Karpas-422 (cell line): ENCODE measurements at places on chromosomes 3 and 15.

DNA sequence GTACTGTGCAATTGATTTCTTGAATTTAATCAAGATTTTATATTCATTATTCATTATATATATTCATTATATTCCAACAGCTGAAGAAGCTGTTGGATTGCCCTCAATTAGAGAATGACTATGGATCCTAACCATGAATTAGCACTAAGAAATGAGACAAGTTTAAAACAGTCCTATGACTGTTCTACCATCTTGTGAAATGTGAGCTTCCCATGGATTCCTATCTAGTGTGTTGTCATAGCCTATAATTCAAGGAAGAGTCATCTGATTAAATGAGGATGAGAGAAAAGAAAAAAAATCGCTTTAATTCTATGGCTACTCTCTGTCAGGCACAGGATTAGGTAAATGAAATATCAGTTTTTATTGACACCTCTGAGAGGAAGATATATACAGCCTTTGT, 696.6 kb upstream of the NAALADL2 start:
- no peak overlapping the region for H3K27ac ChIP-seq
- no peaks in the 10 kb centered on the region for H3K4me1 ChIP-seq
- no peaks in the 10 kb centered on the region for H3K36me3 ChIP-seq
- no peaks in the 10 kb centered on the region for H3K27me3 ChIP-seq
- no peak overlapping the region for H3K4me3 ChIP-seq

DNA sequence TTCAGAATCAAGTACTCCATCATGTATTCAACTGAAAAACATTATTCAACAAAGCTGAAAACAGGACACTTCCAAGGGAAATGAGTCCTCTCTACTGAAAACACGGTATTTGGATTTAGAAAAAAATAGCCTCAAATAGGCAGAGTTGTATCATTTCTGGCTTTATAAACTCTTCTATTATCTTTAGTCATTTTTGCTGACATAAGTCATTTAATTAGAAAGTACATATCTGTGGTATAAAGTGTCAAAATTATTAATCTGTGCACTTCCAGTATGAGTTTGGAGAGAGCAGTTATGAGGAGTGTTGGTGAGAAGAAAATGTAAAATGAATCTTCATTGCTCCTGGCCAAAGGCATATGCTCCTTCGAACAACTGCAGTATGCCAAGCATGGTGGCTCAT, 59.3 kb downstream of the INO80 start:
- no peaks in the 10 kb centered on the region for H3K27me3 ChIP-seq
- no peaks in the 10 kb centered on the region for H3K4me1 ChIP-seq
- no peak overlapping the region for H3K4me3 ChIP-seq
- H3K27ac ChIP-seq, result no peak overlapping the region

- peaks cover 11% of the 10 kb centered on the region for H3K4me1 ChIP-seq
- peaks cover 24% of the 10 kb centered on the region for H3K36me3 ChIP-seq
- H3K27ac ChIP-seq, result no peak overlapping the region
- H3K27me3 ChIP-seq, result no peaks in the 10 kb centered on the region
- no peak overlapping the region for H3K4me3 ChIP-seq
Measured at GRCh38 chr15:77037388-77038209, 33.3 kb downstream of the TSPAN3 start.

DNA sequence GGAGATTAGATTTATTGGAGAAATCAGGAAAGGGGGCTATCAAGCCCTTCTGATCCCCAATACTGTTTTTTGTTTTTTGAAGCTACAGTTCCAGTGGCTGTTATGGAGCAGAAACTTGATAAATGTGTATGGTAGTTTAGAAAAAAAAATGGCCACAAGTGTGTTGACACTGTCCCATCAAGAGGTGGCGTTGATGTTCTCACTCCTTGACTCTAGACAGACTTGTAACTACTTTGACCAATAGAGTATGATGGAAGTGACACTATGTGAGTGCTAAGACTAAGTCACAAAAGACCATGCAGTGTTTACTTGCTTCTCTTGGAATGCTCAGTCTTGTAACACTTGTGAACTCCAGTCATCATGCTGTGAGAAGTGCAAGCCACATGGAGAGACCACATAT, 356.7 kb downstream of the PDCD6IP start:
- DNase-seq, result no peak
- H3K4me3 ChIP-seq, result no peak overlapping the region
- H3K27me3 ChIP-seq, result no peaks in the 10 kb centered on the region
- no peaks in the 10 kb centered on the region for H3K36me3 ChIP-seq

- no peak for DNase-seq
- no peak overlapping the region for H3K27ac ChIP-seq
- H3K36me3 ChIP-seq, result no peaks in the 10 kb centered on the region
Measured at GRCh38 chr3:17136136-17136721, 251.5 kb downstream of the PLCL2 start.

- peaks cover 11% of the 10 kb centered on the region for H3K4me1 ChIP-seq
- no peak overlapping the region for H3K27ac ChIP-seq
- no peaks in the 10 kb centered on the region for H3K27me3 ChIP-seq
- no peak for DNase-seq
- no peak overlapping the region for H3K4me3 ChIP-seq
- peaks cover 23% of the 10 kb centered on the region; the same call in 1 of the 2 replicates for H3K36me3 ChIP-seq
Measured at GRCh38 chr3:197550489-197550888, 5.3 kb downstream of the BDH1 start.

DNA sequence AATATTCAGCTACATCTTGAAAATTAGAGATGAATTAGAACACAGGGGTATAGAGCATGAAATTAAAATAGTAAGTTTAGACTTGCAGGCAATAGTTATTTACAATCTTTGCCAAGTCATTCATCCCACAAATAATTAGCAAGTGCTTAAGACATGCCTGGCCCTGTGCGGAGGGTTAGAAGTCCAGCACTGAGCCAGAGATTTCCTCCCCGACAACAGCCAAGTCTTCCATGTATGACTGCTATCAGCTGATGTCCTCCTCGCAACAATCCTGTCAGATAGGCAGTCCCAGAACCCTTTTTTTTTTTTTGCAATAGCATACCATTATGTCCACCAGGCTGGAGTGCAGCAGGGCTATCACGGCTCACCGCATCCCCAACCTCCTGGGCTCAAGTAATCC, 14.6 kb downstream of the SIN3A start:
- no peaks in the 10 kb centered on the region for H3K4me1 ChIP-seq
- peaks cover 19% of the 10 kb centered on the region for H3K36me3 ChIP-seq
- DNase-seq, result no peak
- H3K27ac ChIP-seq, result no peak overlapping the region

GRCh38 chr15:51492528-51492927, 130.0 kb downstream of the DMXL2 start:
- no peak overlapping the region for H3K27ac ChIP-seq
- no peaks in the 10 kb centered on the region for H3K4me1 ChIP-seq
- DNase-seq, result no peak
- H3K36me3 ChIP-seq, result no peaks in the 10 kb centered on the region

GRCh38 chr3:125057186-125057850, 1.5 kb upstream of the HEG1 start:
- peaks cover 4% of the 10 kb centered on the region; the same call in 1 of the 2 replicates for H3K36me3 ChIP-seq
- no peak for DNase-seq
- no peak overlapping the region for H3K27ac ChIP-seq
- H3K27me3 ChIP-seq, result no peaks in the 10 kb centered on the region
- no peak overlapping the region for H3K4me3 ChIP-seq

GRCh38 chr3:142960322-142960850, 3.1 kb downstream of the PAQR9 start:
- H3K36me3 ChIP-seq, result no peaks in the 10 kb centered on the region
- no peaks in the 10 kb centered on the region for H3K4me1 ChIP-seq
- H3K4me3 ChIP-seq, result no peak overlapping the region
- no peak for DNase-seq
- no peaks in the 10 kb centered on the region for H3K27me3 ChIP-seq
- H3K27ac ChIP-seq, result no peak overlapping the region

GRCh38 chr3:110902453-110903085, 169.0 kb upstream of the NECTIN3 start:
- no peak for DNase-seq
- no peak overlapping the region for H3K4me3 ChIP-seq
- H3K4me1 ChIP-seq, result no peaks in the 10 kb centered on the region
- no peaks in the 10 kb centered on the region for H3K27me3 ChIP-seq

- H3K4me3 ChIP-seq, result no peak overlapping the region
- H3K36me3 ChIP-seq, result no peaks in the 10 kb centered on the region
- H3K4me1 ChIP-seq, result no peaks in the 10 kb centered on the region
Measured at GRCh38 chr3:81218023-81218422, 543.4 kb downstream of the GBE1 start.

DNA sequence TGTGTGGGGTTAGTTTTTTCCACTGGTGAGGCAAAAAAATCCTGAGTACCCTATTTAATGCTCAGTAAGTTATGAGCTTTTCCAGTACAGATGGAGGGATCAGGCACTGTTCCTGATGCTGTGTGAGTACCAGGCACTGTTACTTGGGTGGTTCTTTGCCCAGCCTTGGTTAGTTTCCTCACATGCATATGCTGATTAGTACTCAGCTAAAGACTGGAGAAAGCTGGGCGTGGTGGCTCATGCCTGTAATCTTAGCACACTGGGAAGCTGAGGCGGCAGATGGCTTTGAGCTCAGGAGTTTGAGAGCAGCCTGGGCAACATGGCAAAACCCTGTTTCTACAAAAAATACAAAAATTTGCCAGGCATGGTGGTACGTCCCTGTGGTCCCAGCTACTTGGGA, 210.3 kb upstream of the SGO1 start:
- no peaks in the 10 kb centered on the region for H3K27me3 ChIP-seq
- no peak for DNase-seq
- no peak overlapping the region for H3K27ac ChIP-seq
- no peaks in the 10 kb centered on the region for H3K4me1 ChIP-seq

DNA sequence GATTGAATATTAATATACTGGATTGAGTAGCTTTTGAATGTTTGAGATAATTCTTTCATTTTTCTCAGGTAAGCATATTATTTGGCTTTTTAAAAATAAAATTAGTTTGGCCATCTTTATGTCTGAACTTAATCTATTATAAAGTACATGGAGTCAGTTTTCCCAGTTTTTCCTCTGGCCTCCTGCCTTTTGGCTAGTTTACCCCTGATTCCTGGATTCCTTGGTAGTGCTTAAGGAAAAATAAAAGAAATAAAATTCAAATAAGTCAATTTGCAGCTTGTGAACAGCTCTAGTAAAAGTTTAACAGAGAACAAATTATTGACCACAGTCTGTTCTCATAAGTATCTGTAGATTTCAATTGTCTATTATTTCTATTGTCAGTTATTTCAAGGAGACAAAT, 89.4 kb downstream of the COL6A6 start:
- no peaks in the 10 kb centered on the region for H3K36me3 ChIP-seq
- H3K27ac ChIP-seq, result no peak overlapping the region
- H3K4me1 ChIP-seq, result no peaks in the 10 kb centered on the region
- no peaks in the 10 kb centered on the region for H3K27me3 ChIP-seq
- DNase-seq, result no peak

DNA sequence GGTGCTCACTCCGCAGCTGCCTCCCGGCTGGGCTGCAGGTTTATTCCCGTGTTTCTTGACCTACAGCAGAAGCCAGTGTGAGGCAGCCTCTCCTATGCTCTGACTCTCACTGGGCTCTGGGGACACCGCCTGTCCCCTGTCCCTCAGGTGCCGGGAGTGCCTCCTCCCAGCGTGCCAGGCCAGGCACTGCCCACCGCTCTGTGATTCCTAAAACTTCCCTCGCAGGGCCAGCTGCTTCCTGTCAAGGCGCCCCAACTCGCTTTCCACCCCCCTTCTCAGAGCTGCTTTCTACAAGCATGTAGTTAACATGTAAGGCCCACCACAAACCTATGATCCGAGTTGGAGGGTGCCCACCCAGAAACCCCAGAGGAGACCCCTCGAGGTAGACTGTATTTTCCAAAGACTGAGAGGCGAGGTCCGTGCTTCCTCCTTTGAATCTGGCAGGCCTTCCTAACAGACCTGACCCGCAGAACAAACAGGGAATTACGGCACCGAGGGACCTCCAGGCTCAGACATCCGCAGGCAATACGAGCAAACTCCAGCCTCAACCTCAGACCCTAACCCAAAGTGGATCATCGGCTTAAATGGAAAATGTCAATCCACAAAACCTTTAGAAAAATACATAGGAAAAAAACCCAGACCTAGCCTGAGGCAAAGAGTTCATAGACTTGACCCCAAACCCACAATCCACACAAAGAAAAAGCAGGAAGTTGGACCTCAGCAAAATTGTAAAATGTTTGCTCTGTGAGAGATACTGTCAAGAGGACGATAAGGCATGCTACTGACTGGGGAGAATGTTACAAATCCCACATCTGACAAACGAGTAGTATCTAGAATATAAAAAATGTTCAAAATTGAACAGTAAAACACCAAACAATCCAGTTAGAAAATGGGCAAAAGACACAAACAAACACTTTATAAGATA, 121.3 kb upstream of the IQSEC1 start:
- no peak overlapping the region for H3K27ac ChIP-seq
- H3K4me1 ChIP-seq, result peaks cover 3% of the 10 kb centered on the region
- H3K36me3 ChIP-seq, result no peaks in the 10 kb centered on the region
- no peaks in the 10 kb centered on the region for H3K27me3 ChIP-seq
- H3K4me3 ChIP-seq, result no peak overlapping the region
- no peak for DNase-seq

DNA sequence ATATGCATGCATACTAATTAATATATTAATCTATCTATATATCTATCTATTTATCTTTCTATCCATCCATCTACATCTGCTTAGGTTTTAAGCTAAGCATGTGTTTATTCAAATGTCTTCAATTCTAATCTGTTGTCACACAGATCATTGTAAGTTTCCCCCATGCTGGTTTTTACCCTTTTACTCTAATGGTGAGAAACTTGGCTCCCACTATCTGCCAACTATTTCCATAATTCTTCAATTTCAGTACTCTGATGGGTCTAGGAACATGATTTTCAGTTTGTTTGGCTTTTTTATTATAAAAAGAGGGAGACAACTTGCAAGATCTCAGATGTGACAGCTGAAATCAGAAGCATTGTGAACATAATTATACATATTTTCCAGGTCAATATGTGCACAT, 773.8 kb downstream of the PLOD2 start:
- H3K27me3 ChIP-seq, result no peaks in the 10 kb centered on the region
- H3K27ac ChIP-seq, result no peak overlapping the region
- no peaks in the 10 kb centered on the region for H3K36me3 ChIP-seq
- no peaks in the 10 kb centered on the region for H3K4me1 ChIP-seq

GRCh38 chr3:168336276-168336675, 240.6 kb upstream of the GOLIM4 start:
- H3K4me3 ChIP-seq, result no peak overlapping the region
- no peaks in the 10 kb centered on the region for H3K4me1 ChIP-seq
- H3K36me3 ChIP-seq, result no peaks in the 10 kb centered on the region
- no peak for DNase-seq

- no peak for DNase-seq
- H3K27me3 ChIP-seq, result no peaks in the 10 kb centered on the region
- no peak overlapping the region for H3K4me3 ChIP-seq
- no peaks in the 10 kb centered on the region for H3K36me3 ChIP-seq
- no peak overlapping the region for H3K27ac ChIP-seq
- no peaks in the 10 kb centered on the region for H3K4me1 ChIP-seq
Measured at GRCh38 chr15:35306361-35306981, 221.4 kb upstream of the NANOGP8 start.
